ENCODE measurements at places on chromosomes 6 and 20.
A peak's percentile ranks its signal among the peaks of the same experiment; 100 is the strongest.

GRCh38 chr20:50477239-50477872 lies 32.8 kb upstream of the PTPN1 start:
- no peak for DNase-seq

GRCh38 chr20:24489631-24490260 lies 20.3 kb downstream of the SYNDIG1 start:
- DNase-seq, result no peak

DNA sequence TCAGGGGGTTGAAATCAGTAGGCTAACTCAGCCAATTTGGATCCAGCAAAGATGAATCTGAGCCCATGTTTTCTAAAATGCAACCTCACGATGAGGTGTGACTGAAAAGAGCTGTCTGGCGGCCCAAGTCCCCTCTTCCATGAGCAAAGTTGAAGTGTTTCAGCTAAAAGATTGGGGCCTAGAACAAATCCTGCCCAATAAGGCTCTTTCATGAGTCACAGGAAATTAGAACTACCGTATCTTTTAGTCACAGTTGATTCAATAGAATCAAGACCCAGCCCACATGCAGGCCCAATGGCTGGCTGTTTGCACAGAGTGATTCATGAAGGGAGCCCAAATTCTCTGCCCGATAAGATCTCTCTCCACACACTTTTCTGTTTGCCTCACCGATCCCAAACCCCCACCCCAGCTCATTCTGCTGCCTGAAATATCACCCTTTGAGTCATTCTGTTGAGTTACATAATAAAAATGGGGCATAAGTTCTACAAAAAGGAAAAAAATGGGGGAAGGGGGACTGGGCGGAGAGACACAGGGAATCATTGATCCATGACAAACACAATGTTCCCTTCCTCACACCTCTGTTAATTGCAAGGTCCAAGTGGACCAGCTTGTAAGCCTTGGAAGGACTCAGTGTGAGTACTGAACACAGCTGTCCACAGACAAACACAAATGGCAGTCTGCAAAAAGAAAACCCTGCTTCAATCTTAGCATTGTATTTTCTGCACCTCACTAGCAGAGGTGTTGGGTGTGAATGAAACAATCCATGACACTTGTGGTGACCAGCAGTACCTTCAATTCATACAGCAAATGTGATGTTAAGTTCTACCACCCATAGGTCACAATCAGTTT lies 13.8 kb downstream of the FOXQ1 start:
- no peak for DNase-seq

DNA sequence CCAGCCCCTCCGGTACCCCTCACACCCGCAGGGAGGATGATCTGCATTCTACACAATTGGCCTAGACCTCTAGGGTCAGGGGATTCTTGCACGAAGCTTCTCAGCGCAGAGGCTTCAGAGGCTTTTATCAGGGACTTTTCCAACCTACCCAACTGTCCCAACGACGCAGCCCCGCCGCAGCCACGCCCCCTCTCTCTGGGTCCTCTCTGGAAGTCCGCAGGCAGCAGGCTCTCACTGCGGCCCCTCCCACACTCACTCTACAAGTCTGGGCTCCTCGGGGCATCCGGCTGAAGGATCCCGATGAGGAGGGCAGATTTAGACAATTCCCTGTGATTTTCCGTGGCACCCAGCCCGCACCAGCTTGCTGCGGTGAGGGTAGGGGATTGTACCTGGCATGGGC lies 227.7 kb upstream of the RNF24 start:
- no peak for DNase-seq

DNA sequence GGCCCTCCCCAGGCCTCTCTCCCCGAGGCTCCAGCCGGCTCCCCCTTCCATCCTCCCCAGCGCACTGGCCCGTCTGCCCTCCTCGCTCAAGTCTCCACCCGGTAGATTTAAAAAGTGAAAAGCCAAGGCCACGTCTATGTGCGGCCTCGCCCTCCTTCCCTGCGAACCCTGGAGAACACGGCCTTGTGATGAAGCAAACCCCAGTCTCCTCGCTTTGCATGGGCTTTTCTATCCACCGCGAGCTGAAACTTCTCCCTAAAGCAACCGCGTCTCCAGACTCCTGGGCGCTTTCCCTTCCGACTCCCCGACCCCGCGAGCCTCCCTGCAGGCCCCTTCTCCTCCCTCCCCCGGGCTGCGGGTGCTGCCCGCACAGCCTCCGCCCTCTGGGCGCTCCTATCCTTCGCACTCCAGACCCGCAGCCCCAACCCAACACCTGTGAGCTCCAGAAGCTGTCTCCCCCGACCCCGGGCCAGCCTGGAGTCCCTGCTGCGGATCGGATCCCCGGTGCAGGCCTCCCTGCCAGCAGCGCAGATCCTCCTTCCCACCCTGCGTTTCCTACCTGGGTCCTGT lies 265.2 kb upstream of the QKI start:
- no peak for DNase-seq

GRCh38 chr20:48875233-48875913 lies 46.1 kb upstream of the ARFGEF2 start:
- no peak for DNase-seq

GRCh38 chr6:166330612-166331011 lies 11.7 kb downstream of the SFT2D1 start:
- DNase-seq, result no peak

GRCh38 chr6:25042984-25043725 lies 107.4 kb upstream of the RIPOR2 start:
- DNase-seq, result peak; percentile 67

GRCh38 chr6:157070403-157071107 lies 252.8 kb downstream of the TMEM242 start:
- DNase-seq, result no peak
